ENCODE measurements at places on chromosomes 7 and 10. TPM values are rescaled to one million over a fixed set of nuclear protein-coding genes. Genes with fewer than 3 reads are reported as not detected.

Gene NODAL
- total RNA-seq = not detected

Gene SLC26A4
- 0.65 TPM for total RNA-seq

Gene ODAD2
- total RNA-seq = 1.2 TPM

Gene TAS2R41
- total RNA-seq = not detected

Gene HOXA3
- 1.8 TPM for total RNA-seq

Gene TRUB1
- total RNA-seq = 26.8 TPM

Gene CACNB2
- total RNA-seq = 9.0 TPM

Gene DKK1
- total RNA-seq = 165 TPM

Gene PRKCQ
- total RNA-seq = under 0.01 TPM

Gene SPDYE6
- total RNA-seq = not detected
